ENCODE measurements at places on chromosomes 4 and X.

DNA sequence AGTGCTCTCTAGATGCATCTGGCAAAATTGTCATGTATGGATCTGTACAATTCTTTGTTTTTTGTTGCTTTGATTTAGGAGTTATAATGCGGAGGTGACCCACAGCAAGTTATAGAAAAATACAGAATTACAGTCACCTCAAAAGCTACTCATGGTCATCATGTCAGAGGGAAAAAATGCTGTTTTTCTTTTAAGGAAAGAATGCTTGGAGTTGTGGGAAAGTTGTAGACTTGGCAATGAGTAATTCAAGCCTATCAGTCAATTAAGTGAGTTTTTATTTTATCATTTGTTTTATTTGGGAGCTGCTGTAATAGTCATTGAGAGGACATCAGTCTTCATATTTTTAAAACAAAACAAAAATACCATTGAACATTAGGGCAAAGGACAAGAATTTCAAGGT lies 16.4 kb downstream of the FHL1 start:
- DNase-seq: no peak

GRCh38 chrX:117808426-117808825 lies 308.2 kb downstream of the KLHL13 start:
- no peak for DNase-seq

GRCh38 chrX:136219893-136220292 lies 31.3 kb downstream of the MAP7D3 start:
- DNase-seq: no peak

DNA sequence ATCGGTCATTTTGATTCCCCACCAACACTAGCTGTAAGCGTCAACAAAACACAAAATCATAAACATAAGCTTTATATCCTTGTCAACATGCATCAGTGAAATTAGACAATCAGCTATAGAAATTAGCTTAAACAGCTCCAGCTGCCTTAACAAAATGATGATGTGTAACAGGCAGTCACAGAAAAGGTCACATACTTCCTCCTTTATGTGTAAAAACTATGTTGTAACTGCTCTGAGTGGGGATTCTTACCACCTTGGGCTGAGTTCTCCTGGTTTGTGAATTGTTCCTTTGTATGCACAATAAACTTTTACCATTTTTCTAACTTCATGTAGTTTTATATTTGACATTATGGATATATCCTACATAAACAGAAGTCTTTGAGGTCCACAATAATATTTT lies 73.9 kb upstream of the MAP9 start:
- no peak for DNase-seq

DNA sequence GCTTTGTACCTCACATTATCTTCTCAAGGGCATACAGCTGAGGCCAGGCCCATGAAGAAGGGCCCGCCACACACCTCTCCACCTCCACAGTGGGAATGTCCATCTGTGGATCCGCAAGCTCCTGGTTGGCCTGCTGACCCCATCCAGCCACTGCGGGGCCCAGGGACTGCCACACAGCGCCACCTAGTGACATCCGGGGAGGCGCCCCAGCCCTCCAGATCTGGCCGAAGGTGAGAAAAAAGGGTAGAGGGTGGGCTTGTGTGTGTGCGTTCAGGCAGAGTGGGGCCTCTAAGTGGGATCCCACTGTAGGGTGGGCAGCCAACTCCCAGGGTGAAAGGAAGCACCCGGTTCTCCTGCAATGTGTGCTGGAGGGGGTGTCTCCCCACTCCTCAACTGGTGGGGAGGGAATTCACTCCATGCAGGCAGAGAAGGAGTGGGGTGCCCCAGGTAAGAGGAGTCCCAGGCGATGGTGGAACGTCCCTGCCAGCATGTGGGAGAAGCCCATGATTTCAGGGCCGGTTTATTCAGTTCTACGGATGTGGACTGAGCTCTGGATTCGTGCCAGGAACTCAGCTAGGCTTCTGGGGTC lies 117.3 kb downstream of the ENPP6 start:
- peak; percentile 34 for DNase-seq

GRCh38 chr4:101366331-101366730 lies 19.0 kb upstream of the PPP3CA start:
- no peak for DNase-seq

DNA sequence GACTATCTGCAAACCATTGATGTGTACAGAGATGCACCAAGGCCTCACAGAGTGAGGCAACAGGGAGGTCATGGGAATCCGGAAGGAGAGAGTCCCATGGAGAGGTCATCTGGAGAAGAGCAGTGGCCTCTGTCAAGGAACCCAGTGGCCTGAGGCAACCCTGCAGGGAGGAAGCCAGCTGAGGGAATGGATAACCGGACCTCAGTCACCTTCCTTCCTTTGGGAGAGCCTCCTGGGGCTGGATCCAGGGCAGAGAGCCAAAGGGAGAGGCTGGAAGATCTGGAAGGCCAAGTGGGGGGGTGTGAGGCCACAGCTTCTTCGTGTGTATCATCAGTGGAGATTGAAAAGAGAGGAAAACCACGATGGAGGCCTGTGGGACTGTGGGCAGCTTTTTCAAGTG lies 24.3 kb upstream of the CD38 start:
- DNase-seq: no peak

DNA sequence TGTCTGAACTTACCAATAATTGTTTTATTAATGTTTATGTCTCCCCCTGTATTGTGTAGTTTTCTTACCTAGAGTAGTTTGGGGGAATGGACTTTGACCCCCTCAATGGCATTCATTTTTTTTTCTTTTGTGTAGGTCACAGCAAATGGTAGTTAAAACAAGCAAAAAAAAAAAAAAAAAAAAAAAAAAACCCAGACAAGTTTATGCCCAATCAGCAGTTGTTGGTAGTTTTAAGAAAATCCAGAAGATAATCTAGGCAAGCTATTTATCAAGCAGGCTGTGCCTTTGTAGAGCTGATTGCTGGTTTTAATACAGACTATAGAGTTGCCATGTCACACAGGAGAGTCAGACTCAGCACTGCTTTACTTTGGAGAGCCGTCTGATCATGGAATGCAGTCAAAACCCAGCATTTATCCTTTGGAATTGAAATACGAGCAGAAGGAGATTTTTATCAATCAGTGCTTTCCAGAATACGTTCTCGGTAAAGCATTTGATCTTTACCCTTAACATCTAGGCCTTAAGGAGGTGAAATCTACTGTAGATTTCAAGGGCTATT lies 16.6 kb downstream of the DCUN1D4 start:
- no peak for DNase-seq

Measured in hypothalamus (tissue), 51 donors.